Activated CD4-positive, alpha-beta T cell treated with anti-CD3 and anti-CD28 coated beads, Interleukin-2, amount 10 ng/mL, durations not matched to agents 7 days and 5 days (primary cell): ENCODE measurements at places on chromosomes 6 and 20. TPM values are rescaled to one million over a fixed set of nuclear protein-coding genes. Genes with fewer than 3 reads are reported as not detected.
A peak's percentile ranks its signal among the peaks of the same experiment; 100 is the strongest.

DNA sequence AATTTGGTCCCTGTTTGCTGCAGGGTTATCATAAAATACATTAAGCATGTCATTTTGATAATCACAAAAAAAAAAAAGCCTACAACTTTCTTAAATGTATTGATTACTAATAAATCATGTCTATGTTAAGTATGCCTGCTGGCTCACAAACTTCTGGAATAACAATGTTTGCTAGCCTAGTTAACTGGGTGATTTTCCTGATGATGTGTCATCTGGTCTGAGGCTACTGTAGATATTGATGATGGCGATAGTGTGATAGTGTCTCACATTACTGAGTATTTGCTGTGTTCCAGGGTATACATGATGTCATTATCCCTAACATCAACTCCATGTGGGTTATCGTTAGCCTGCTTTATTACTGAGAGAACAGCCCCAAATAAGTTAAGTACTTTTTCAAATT lies 86.2 kb upstream of the VSTM2L start:
- H3K4me1 ChIP-seq: no peaks in the 10 kb centered on the region
- H3K36me3 ChIP-seq: no peaks in the 10 kb centered on the region

- H3K36me3 ChIP-seq: peaks cover 4% of the 10 kb centered on the region
- peaks cover 20% of the 10 kb centered on the region for H3K4me1 ChIP-seq
- H3K27me3 ChIP-seq: peaks cover 54% of the 10 kb centered on the region
- H3K27ac ChIP-seq: peak overlapping the region; percentile 13
Observed at GRCh38 chr6:93420163-93420795, 920 bp upstream of the EPHA7 start.

The CCR6 gene
- total RNA-seq: 7.4 TPM

The PRRT1 gene
- total RNA-seq: 0.23 TPM

The COX4I2 gene
- not detected for total RNA-seq
